ENCODE measurements at places on chromosomes 2 and 18.

- no peak for DNase-seq
Measured at GRCh38 chr2:207109768-207110167, 56.0 kb downstream of the KLF7 start.

DNA sequence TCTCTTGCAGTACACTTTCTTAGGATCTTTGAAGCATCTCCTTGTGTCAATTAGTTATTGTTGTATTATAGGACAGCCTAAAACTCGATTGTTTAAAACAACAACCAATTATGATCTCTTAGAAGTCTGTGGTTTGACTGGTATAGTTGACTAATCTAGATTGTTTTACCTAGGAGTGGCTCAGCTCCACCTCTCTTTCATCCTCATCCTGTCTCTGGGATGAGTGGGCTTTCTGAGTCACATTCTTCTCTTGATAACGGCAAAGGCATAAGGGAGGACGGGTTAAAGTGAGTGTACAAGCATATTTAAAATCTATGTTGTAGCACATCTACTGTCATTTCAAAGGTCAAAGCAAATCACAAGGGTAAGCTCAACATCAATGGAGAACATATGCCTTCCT is 102.3 kb upstream of the GULP1 start:
- no peak for DNase-seq

GRCh38 chr18:69636529-69637301 is 236.0 kb downstream of the DOK6 start:
- DNase-seq = no peak

DNA sequence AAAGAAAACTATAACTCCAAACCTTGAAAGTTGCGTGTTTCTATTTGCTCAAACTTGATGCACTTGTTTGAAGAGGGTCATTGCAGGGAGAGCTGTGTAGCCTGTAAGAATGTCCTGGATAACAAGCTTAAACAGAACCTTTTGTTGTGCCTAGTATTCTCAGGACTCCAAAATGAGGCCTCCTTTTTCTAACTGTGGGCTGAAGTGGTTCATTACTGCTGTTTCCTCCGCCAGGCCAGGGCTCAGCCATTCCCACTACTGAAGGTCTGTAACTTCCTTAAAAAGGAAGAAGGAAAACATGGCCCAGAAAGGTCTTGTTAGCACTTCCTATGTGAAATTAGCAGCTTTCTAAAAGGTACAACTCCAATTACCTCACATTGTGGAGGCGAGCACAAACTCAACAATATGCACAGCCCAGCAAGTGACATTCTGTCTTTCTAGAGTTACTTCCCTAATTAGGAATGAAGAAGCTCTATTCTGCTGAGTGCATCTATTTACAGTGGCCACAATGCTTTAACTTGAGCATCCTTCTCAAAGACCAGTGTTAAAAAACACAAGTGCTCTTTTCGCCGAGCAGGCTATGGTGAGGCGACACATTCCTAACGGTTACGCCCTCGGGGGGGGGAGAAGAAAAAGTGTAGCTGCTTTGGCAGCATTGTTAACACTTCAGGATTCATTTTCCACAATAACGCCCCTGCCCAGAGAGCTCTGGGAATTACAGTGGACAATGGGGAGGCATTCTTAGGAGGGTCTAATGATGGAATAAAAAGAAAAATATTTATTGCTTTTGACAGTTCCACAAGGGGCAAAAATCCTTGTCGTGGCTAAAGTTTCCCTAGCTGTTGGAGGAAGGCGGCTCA is 136.9 kb upstream of the SIX3 start:
- no peak for DNase-seq

GRCh38 chr2:143852759-143853158 is 667.2 kb downstream of the ZEB2 start:
- DNase-seq = no peak

- no peak for DNase-seq
Measured at GRCh38 chr18:37393221-37393827, 172.3 kb downstream of the CELF4 start.

DNA sequence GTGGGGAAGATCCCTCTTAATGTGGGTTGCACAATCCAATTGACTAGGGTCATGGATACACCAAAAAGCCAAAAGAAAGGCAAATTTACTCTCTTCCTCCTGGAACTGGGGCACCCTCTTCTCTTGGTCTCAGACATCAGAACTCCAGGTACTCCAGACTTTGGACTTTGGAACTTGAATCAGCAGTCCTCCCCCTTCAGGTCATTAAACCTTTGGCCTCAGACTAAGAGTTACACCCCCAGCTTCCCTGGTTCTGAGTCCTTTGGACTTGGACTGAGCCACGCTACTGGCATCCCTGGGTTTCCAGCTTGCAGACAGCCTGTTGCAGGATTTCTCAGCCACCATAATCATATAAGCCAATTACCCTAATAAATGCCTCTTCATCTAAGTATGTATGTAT is 50.8 kb upstream of the KIF5C start:
- no peak for DNase-seq

DNA sequence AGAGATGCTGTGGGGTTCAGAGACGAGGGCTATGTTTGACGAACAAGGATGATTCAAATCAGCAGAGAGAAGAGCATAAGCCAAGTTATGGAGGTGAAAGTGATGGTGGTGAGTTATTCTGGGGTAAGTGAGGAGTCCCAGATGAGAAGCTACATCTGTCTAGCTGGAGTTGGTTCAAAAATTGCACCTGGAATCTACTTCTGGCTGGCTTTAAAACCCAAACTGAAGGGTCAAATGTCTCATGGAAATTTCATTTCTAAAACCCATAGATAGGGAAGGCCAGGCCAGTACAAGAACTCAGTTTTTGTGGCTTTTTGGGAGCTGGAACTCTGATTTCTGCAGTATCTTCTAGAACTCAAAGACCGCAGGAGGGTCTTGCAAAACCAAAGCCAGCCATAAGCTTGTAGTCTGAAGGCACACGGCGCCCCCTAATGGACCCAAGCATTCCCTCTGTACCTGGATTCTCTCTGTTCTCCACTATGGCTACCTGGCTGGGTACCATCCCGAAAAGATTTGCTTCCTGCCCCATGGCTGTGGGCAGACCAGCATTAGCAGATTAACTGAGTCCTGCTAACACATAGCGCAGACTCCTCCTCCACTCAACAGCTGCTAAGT is 229.1 kb upstream of the SLC14A2 start:
- no peak for DNase-seq

- no peak for DNase-seq
Measured at GRCh38 chr2:98140210-98140609, 53.2 kb downstream of the VWA3B start.

GRCh38 chr2:207115715-207116364 is 49.9 kb downstream of the KLF7 start:
- no peak for DNase-seq

DNA sequence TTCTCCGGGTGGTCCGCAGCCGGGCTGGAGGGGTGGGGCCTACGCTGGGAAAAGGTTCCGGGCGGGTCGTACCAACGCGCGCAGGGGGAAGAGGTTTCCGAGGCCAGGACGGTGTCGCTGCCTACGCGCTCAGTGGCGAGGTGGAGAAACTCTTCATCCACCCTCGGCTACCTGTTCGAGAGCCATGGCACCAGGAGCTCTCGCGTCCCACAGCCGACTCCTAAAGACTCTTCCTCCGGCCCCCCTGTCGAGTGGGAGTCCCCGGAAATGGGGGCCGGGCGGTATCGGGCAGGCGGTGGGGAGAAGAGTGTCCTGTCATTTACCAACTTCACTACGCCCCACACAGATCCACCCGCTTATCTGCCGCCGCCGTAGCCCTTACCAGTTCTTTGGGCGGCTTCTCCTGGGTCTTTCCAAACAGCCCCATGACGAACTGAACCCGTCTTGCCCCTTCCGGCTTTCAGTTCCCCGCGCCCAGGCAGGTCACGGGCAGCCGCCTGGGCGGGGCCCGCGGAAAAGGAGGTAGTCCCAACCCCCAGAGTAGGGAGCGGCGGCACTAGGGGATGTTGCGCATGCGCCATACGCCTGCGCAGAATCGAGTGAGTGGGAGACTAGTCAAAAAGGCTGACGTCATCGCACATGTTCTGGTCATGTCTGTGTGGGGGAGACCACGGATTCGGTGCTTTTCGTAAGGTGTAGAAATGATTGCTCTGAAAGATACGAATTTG is at the start of gene CHMP3:
Gene CHMP3, minus strand, starts transcription at position 522 of the 728 bp plus-strand sequence. Its CDS starts 95 bp downstream, at position 427.
- peak; percentile 95 for DNase-seq

GRCh38 chr2:231425811-231426703 is 30.5 kb downstream of the B3GNT7 start:
- no peak for DNase-seq

GRCh38 chr2:207887500-207887899 is 117.8 kb upstream of the FZD5 start:
- no peak for DNase-seq

- no peak for DNase-seq
Measured at GRCh38 chr2:219752726-219753125, 125.3 kb downstream of the SLC4A3 start.

GRCh38 chr18:3321133-3321812 is 59.3 kb downstream of the MYL12B start:
- no peak for DNase-seq

DNA sequence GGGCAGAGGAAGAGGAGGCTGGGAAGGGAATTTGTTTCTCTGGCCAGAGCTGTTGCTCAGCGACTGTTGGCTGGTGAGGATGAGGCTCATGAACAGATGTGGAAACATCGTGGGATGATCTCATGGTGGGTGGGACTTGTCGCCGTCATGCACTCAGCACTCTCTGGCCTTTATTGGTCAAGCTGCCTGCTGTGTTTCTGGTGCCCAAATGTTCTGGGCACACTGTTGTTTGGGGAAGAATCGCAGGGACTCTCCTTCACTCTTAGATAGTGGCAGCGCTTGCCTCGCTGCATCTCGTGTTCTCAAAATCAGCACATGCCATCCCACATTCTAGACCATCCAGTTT is 145.6 kb downstream of the AGAP1 start:
- DNase-seq = no peak

DNA sequence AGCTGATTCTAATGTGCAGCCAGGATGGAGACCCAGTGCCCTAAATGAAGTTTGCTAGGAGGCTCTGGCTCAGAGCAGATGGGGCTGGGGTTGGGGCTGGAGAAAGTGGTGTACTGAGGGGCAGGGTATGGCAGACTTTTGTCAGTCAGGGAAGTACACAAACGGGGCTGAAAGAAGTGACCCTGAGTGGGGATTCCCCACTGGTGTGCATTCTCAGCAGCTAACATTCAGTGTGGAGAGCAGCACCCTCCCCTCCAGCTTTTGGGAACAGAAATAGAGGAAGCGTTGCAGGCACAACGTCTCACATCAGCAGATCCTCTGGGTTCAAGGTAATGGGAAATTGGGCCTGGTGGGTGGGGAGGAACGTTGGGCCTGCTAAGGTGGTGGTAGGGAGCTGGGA is 89.1 kb upstream of the GCFC2 start:
- no peak for DNase-seq

- no peak for DNase-seq
Measured at GRCh38 chr2:191318729-191319078, 73.5 kb downstream of the MYO1B start.

DNA sequence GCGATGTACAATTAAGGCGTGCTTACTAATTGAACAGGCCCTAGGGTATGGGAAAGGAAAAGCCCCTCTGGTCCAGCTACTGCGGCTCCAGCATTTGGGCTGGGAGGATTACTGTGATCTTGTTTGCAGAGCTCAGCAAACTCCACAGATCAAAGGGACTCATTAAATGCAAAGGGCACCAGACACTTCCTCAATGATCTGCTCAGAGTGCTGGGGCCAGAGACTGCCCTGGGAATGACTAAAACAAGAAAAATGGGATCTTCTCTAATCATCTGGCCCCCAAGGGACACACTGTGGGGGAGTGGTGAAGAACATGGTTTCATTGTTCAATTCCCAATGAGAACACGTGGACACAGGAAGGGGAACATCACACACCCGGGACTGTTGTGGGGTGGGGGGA is 85.0 kb downstream of the MARCHF4 start:
- DNase-seq = no peak

- no peak for DNase-seq
Measured at GRCh38 chr18:8008033-8008432, 440.9 kb downstream of the PTPRM start.

- DNase-seq = no peak
Measured at GRCh38 chr2:58195662-58196061, 45.5 kb downstream of the FANCL start.

DNA sequence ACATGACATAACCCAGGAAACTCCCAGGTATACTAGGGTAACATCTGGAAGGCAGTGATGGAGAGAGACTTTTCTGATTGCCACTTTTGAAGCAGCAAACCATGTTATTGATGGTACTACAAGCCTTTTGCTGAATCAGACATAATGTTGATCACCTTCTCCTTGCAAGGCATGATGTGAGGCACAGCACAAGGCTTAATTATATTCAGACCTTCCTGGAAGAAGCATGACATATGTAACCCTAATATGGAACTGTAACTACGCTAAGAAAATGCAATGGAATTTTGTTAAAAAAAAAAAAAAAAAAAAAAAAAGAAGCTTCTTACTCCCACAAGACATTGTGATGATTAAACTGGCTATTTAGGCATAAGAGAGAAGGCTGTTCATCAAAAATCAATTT is 145.4 kb downstream of the ALK start:
- no peak for DNase-seq

GRCh38 chr2:102273619-102274211 is 37.6 kb upstream of the IL1RL1 start:
- DNase-seq = no peak

GRCh38 chr2:62471816-62472215 is 34.2 kb downstream of the TMEM17 start:
- DNase-seq = no peak

DNA sequence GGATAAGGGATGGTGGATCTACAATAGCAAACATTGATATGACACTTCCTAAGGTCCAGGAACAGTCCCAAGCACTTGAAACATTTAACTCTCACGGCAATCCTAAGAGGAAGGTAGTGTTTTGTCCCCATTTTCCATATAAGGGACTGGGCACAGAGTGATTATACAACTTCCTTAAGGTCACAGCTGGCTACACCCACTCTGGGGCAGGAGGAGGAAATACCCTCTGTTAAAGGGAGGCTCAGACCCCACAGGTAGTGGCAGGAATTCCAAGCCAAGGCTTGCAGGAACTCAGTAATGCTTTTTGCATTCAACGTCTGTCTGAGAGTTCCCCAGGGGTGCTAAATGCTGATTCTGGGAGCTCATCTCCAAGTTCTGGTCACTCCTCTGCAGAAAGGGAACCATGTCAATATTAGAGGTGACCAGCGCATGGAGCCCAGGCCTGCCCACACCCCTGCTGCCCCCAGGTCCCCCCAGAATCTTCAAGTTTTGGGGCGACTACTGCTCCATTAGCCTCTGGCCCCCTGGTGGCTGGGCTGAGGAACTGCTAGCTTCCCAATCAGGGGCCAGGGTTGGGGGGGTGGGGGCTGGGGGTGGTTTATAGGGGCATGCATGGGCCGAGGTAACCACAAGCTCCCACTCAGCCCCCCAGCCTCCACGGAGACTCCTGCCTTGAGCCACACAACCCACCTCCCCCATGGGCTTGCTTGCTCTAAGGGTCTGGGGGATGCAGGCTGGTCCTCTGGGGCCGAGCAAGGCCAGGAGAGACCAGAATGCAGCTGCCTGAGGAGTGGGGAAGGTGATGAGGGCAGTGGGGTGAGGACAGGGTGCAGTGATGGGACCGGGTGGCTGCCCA is 11.1 kb downstream of the OBSL1 start:
- no peak for DNase-seq
